H9 (cell line): ENCODE measurements at places on chromosomes 12 and 14.

GRCh38 chr14:70045310-70045709 lies 143.4 kb downstream of the SLC8A3 start:
- no peak for DNase-seq

- DNase-seq: no peak
Measured at GRCh38 chr14:91996948-91997371, 42.9 kb downstream of the TRIP11 start.

GRCh38 chr12:16531621-16532020 lies 74.3 kb downstream of the LMO3 start:
- no peak for DNase-seq

DNA sequence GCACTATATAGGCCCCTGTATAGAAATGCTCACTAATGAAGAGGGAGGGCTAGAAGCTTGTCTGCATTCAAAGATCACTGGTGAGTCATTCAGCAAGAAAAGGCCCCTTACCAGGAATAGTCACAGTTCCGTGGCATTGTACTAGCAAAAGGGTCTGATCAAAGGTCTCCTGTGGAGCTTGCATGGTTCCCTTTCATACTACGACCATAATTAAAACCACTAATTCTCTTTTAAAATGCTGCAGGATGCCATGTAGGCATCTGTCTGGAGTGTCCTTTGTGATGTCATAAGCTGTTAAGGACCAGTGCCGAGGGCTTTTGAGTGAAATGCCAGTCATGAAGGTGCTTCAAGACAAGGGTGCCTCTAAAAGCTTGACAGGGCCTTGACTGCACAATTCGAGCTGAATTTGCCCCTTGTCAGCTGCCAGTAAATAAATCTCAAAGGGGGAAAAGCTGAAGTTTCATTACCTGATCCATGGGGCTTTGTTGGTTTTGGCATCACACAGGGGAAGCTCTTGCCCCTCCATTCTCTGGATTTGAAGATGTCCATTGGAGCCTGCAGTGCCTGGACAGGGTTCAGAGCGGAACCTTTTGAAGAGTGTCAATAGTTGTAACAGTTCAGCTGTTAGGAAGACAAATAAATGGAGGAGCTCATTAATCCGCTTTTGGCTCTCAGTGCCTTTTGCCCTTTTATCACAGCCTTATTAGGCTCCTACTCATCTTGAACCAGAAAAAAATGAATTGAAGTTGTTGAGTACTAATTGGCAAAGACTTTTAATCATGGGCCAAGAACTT lies 69.1 kb downstream of the TMEM260 start:
- no peak for DNase-seq
